ENCODE measurements at places on chromosomes 12 and 14.

GRCh38 chr12:49703647-49704137, 3.5 kb downstream of the FMNL3 start:
- peak; percentile 17 for DNase-seq

- DNase-seq: no peak
These were observed 78.2 kb upstream of the TMPO start for GRCh38 chr12:98437166-98437565.

DNA sequence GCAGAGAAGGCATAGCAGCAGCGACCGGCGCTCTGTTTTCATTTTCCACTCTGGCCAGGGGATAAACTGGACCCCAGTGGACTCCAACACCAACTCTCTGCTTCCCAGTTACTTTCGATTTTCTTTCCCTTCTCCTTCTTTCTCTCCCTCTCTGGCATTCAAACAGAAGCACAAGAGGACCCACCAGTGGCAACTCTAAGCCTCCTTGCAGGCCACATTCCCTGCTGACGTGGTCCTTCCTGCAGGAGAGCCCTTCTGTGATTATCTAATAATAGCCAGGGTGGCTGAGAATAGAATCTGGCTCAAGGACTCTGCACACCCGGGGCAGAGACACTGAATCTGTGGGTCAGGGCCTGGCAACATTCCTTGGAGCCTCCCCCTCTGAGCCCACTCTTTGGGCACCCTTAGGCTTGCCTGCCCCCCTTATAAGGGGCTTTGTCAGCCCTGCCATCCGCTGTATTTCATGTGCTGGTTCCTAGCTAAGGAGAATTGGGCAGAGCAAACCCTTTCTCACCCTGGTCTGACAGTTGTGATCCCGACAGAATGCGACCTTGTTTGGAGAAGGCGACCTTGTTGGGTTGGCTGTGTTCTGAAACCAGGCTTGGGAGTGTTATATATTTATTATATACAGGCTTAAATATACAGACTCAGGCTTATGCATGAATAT, 8.2 kb upstream of the HOXC6 start:
- DNase-seq: no peak

DNA sequence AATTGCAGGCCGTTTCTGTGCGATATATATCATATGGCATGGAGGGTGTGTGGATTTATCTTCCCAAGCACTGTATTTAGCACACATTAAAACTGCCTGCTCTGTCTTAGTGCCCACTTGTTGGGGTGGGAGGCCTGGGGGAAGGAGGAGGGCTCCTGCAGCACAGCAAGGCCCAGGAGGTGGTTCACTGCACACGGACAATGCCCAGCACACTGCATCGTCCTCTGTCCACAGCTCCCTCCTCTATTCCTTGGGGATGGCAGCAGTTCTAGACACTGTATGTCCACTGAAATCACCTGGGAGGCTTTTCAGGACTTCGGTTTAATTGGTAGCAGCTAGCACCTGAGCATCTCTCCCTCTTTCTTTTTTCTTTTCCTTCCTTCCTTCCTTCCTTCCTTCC, 161.2 kb downstream of the KTN1 start:
- no peak for DNase-seq

- DNase-seq: no peak
These were observed 4.9 kb upstream of the PLXNC1 start for GRCh38 chr12:94143438-94143837.

GRCh38 chr14:44030831-44031383, 476.2 kb downstream of the FSCB start:
- DNase-seq: no peak

- no peak for DNase-seq
These were observed 451.1 kb downstream of the PCNX1 start for GRCh38 chr14:71358209-71358931.

DNA sequence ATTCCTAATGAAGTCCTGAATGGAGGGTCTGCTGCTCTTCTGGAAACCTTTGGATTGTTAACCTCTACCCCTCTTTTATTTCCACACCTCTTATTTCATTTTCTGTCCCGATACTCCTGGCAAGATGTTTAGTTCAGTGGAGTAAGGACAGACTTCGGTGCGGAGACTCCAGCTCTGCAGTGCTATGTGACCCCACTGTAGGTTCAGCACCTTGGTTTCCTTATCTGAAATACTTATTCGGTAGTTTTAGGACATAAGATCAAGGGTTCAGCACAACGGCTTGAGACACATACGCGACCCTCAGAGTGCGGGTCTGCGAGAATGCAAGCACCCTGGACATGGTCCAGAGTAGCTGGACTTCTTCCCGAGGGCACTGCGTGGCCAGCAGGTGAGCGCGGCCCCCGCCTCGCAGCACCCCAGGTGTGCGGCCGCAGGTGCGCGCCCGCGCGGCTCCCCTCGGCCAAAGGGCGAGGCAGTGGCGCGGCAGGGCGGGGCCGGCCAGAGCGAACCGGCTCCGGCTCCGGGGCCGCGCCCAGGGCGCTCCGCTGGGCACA, 465 bp upstream of the FGD4 start:
- DNase-seq: no peak

GRCh38 chr14:94345344-94346064, 22.4 kb upstream of the SERPINA6 start:
- no peak for DNase-seq

DNA sequence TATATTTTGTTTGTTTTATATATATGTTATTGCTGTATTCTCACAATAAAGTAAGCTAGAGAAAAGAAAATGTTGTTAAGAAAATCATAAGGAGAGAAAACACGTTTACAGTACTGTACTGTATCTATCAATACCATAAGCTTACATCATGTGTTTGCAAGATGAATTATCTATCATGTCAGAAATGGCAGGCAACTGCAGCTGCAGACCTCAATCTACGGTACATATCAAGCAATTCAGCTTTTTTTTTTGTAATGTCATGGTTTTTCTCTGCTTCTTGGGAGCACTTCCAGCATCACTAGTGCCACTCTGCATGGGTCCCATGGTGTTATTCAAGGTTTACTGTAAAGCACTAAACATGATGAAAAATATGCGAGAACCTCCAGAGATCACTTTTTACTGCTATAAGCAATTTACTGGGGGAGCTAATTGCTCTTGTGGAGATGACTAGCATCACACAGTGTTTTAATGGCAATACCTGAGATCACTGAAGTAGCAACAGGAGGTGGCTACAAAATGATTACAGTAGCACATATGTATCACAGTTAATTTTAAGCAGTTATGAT, 9.0 kb upstream of the KRT2 start:
- DNase-seq: no peak

- no peak for DNase-seq
These were observed 29.6 kb downstream of the CCDC92 start for GRCh38 chr12:123942911-123943648.

DNA sequence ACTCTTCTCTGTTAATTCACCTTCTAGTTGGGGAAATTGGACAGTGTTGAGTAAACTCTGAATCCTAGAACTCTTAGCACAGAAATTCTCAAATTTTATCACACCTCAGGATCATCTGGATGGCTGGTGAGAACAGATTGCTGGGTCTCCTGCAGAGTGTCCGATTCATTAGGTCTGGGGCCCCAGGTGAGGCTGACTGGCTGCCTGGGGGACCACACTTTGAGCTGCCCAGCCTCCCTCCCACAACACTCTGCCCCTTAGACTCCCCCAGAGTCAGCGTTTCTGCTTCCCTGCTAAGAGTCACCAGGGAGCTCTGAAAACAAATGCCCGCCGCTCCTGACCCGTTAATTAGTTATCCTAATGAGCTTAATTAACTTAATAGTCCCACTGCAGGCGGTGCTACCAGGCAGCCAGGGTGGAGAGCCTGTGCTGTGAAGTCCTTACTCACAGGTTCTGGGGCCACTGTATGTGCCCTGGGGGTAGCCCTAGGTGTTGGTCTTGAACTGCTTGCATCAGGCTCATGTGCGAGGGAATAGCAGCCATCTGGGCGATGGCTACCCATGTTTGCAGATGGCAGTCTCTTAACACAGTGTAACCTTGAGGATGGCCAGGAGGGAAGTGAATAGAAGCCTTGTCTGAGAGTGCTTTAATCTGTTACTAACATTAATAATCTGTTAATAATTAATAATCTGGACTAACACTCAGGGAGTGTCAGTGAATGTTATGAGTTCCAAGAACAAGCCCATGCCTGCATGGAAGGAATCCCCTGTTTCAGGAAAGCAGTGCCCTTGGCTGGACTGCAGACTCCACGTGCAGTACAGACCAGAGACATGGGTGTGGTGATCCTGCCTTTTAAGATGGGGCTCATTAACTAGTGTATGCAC, 35.6 kb downstream of the AACS start:
- no peak for DNase-seq

GRCh38 chr14:81728447-81728846, 194.8 kb upstream of the SEL1L start:
- DNase-seq: no peak

DNA sequence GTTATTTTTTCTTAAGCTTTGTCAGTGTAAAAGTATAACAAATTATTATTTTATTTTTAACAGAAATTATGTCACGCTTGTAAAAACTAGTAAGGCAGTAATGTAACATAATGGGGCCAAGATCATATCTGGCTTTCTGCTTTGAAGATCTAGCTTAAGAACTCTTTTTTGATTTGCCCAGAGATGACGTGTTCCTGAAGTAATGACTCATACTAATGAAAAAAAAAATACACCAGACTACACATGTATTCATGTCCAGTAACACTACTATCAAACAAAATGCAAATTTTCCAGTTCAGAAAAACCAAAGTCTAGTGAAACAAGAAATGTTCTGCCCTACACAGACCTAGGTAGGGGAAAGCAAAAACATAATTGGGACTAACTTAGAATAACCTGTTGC, 432.2 kb upstream of the ATXN7L3B start:
- no peak for DNase-seq

DNA sequence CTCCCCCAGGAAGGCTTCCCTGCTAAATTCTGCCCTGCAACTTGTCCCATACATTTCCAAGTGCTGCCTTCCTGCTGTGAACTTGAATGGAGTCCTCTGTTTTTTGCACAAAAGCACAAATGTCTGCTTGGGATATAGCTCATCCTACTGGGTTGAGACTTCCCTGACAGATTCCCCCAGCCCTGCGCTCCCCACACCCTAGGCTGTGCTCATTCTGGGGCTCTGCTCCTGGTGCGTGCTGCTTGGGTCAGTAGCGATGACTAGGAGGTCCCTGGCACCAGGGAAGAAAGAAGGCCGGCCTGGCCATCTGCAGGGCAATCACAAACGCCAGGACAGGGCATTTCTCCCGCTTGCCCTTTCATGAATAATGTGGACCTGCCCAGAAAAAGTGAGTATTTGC, 29.2 kb upstream of the FKBP4 start:
- DNase-seq: no peak

GRCh38 chr12:95336387-95337067, 118.9 kb downstream of the VEZT start:
- DNase-seq: no peak

DNA sequence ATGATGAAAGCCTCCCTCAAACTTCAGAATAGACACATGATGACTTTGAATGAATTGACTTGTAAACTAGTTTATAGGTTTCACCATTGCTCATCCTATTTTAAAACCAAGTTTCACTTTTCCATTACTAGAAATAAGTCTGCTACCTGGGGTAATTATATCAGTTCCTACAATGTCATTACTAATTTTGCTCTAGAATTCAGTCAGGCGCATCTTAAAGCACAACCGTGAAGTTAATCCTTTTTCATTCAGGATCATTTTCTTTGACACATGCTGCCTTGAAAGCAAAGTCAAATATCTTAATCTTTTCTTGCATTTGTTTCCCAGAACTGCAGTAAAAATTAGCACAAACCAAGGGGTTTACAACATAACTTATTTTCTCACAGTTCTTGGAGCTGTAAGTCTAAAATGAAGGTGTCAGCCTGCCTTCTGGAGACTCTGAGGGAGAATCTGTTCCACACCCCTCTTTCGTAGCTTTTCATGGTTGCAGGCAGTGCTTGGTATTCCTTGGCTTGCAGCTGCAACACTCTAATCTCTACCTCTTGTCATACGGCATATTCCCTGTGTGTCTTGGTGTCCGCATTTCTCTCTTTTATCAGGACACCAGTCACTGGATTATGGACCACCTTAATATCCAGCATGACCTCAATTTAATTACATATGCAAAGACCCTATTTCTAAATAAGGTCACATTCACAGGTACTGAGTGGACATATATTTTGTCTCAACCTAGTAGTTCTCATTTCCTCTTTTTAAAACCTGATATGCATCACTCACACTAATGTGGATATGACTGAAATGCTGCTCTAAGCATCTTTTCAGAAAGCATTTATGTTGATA, 114.3 kb upstream of the PDZRN4 start:
- no peak for DNase-seq

DNA sequence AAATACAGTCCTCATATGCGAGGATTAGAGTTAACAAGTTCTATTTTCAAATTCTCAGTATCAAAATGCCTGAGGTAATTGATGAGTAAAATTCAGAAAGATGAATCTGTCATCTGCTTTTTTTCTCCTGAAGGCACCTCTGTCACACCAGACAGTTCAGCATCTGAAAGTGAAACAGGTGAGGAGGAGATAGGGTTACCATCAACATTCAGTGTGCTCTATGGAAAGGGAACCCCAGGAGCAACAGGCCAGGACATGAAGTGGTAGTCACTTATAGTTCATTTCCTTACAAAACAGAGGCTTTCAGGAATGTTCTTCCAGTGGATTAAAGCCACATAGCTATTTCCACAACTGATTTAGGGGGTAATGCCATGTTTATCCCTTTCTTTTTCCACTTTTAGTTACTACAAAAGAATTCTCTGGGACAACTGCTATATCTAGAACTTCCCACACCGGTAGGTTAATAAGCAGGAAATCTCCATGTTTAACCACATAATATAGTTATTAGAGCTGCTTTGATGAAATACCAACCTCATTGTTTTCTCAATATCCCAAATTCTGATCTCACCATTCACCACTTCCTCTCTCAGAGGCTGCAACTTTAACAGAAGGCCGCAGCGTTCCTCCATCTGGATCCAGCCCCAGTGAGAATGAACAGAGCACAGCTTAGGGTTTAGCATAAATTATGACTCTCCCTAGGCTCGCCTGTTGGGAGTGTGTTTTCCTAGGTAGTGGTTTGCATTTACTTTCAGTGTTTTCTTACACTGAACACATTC, 177.0 kb upstream of the CNTN1 start:
- no peak for DNase-seq

GRCh38 chr14:50425816-50426215, 29.1 kb upstream of the CDKL1 start:
- DNase-seq: no peak

GRCh38 chr14:98808494-98809407, 463.2 kb downstream of the BCL11B start:
- no peak for DNase-seq

GRCh38 chr12:123109319-123109772, 41.5 kb downstream of the PITPNM2 start:
- DNase-seq: no peak

DNA sequence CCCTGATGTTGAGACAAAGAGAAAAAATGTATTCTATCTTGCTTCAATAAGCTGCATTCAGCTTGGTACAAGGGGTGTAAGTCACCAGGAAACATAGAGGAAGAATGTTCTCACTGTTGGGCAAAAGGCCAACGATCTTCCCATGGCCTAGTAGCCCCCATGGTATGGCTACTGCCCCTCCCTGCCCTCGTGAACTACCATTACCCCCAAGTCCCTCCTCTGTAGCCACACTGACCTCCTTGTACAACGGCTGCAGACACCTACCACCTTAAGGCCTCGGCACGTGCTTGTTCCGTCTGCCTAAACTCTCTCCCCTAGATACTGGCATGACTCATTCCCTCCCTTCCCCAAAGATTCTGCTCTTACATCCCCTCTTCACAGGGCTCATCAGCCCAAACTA, 81.9 kb upstream of the ANO2 start:
- DNase-seq: no peak
